Activated CD4-positive, CD25-positive, alpha-beta regulatory T cell (primary cell): ENCODE measurements at places on chromosomes 1 and 21.

DNA sequence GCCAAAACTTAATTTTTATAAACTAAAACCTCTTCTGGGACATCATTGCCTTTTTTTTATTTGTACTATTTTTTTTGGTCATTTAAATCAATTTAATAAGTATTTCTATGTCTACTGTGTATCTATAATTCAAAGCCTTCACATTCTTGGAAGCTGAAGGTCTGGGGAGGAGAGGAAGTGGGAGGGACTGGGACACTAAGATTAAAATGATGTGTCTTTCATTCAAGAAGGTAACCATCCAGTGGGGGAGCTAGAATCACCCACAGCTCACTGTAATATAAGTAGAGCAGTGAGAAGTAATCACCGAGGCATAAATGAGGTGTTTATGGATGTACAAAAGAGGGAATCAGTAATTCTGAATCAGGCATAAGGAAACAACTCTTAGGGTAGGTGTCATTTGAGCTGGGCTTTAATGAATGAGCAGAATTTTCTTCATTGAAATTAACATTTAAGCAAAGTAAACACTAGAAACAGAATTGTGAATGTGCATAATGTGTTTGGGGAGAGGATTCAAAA, 52.8 kb downstream of the PTGER3 start:
- no peak for DNase-seq

DNA sequence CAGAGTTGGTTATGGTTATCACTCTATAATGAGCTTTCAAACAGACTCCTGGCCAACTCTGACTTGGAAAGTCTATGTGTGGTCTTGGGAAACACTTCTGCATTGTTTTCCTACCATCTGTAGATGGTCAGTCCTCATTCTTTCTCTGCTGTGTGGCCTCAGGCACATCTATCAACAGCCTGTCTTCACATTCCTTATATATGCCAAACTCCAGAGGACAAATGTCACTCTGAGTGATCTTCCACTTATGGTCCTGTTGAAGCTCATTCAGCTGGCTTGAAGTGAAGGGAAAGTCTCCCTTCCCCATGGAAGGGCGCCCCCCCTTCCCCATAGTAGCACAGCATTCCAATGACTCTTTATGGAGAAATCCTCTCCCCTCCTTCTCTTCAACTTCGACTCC, 58.7 kb downstream of the VANGL2 start:
- no peak for DNase-seq

- DNase-seq: no peak
These were observed 275.1 kb upstream of the GJB5 start for GRCh38 chr1:34479731-34480130.

GRCh38 chr1:210633636-210634035, 304.9 kb downstream of the HHAT start:
- no peak for DNase-seq

DNA sequence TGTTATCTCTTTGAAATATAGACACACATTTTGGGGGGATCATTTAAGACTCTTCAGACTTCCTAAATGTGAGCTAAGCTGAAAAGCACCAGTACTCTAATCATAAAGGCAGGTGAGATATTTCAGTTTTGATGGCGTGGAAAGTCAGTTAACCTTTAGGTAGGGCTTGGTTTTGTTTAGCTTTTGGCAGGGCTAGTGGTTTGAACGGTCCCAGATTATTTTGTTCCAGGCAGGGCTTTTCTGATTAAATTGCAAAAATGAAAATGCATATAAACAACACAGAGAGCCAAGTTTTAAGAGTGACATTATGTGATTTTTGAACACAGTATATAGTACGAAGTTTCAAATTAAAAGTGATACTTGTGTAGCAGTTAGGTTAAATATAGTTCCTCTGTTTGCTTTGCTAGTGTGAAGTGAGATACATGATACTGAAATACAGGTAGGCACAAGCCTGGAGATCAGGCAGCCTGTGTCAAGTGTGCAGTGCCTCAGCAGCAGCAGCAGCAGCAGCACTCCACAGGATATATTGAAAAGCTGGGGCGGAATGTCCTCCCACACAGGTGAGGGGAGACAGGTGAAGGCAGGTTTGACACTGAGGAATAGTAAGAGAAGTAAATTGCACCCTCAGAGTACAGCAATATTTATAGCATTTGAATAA, 47.4 kb downstream of the CAMTA1 start:
- DNase-seq: no peak

- no peak for DNase-seq
These were observed 62.7 kb downstream of the SDC3 start for GRCh38 chr1:30845904-30846290.

GRCh38 chr1:75937034-75937433, 4.8 kb upstream of the ASB17 start:
- DNase-seq: no peak

GRCh38 chr1:25090707-25091422, 141.4 kb downstream of the SYF2 start:
- DNase-seq: no peak

GRCh38 chr1:15974855-15975254, 1.0 kb downstream of the ZBTB17 start:
- no peak for DNase-seq

DNA sequence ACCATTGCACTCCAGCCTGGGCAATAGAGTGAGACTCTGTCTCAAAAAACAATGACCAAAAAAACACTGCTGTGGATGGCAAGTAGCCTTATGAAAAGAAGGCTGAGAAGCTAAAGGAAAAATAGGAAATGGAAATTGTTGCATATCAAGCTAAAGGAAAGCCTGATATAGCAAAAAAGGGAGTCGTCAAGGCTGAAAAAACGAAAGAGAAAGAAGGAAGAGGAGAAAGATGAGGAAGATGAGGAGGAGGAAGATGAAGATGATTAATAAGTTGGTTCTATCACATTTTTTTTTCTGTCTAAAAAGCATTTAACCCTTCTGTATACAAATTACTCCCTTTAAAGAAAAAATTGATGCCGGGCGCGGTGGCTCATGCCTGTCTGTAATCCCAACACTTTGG, 10.2 kb upstream of the PRDX1 start:
- DNase-seq: no peak

DNA sequence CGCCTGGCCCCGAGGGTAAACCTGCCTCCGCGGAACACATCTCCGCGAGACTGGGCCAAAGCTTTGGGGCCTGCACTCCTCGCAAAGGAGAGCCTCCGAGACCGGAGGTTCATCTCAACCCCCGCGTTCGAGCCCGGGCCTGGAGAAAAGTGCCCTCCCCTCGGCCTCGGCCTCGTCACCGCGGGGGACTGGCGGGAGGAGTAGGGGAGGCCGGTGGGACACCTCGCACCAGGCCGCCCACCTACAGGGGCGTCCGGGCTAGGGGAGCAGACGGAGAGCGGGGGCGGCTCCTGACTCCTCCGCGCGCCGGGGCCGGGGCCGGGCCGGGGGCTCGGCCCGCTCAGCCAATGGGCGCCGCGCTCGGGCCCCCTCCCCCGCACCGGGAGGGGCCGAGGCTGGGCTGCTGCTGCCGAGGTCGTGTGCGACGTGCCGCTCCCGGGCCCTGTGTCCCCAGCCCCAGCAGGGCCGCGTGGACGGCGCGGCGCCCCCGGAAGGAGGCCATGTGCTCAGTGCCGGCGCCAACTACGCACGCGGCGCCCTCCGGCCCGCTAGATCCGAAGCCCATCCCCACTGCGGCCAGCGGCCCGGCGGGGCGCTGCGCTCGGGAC, 684 bp downstream of the SLC2A1 start:
- DNase-seq: peak; percentile 46
